SJCRH30 (cell line): ENCODE measurements at places on chromosomes 11 and 22.
A peak's percentile ranks its signal among the peaks of the same experiment; 100 is the strongest.

DNA sequence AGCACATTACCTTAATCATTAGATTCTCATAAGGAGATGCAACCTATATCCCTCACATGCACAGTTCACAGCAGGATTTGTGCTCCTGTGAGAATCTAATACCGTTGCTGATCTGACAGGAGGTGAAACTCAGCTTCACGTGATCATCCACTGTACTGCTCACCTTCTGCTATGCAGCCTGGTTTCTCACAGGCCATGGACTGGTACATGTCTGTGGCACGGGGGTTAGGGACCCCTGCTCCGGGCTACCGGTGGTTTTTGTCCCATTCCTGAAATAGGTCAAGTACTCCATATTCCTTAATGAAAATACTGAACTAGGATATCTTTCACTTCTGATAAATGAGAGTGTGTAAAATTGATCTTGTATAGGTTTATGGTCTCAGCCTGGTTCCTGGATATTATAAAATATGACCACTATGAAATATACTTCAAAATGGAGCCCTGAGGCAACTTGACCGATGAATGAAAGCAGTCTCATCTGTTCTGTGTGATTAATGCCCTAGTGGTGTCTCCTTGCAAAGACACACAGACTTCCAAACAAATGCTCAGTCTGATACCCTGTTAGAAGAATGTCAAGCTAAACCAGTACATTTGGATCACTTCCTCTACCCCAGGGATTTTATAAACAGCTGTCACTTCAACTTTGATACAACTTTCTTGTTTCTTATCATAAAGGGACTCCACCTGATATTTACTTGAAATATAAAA lies 492.9 kb upstream of the ANO3 start:
- no peak overlapping the region for H3K27ac ChIP-seq
- H3K27me3 ChIP-seq = no peaks in the 10 kb centered on the region
- H3K4me1 ChIP-seq = no peaks in the 10 kb centered on the region
- H3K36me3 ChIP-seq = no peaks in the 10 kb centered on the region
- no peak overlapping the region for H3K4me3 ChIP-seq

GRCh38 chr11:117684731-117685130 lies 112.3 kb downstream of the DSCAML1 start:
- H3K36me3 ChIP-seq = no peaks in the 10 kb centered on the region
- no peak overlapping the region for H3K4me3 ChIP-seq
- H3K4me1 ChIP-seq = no peaks in the 10 kb centered on the region
- no peaks in the 10 kb centered on the region; the same call in 1 of the 2 replicates for H3K27me3 ChIP-seq
- DNase-seq = no peak

DNA sequence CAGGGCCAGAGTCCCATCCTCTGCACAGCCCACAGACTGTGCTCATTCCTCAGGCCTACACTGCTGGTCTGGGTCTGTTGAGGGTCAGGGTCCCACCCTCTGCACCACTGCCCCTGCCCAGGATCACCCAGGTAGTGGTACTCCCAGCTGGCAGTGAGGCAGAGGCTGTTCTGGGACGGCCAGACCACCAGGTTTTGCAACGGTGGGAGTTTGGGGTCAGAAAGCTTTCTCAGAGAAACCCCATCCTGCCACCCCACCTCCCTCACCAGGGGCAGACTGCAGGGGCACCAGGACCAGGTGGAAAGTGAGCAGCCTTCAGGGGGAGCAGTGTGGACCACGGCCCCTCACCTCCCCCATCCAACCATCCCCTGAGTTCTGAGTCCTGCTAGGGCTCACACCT lies 10.8 kb downstream of the NPTXR start:
- H3K36me3 ChIP-seq = no peaks in the 10 kb centered on the region
- H3K27me3 ChIP-seq = peaks cover 5% of the 10 kb centered on the region; the same call in 1 of the 2 replicates
- no peak overlapping the region for H3K4me3 ChIP-seq
- DNase-seq = no peak
- H3K27ac ChIP-seq = no peak overlapping the region

GRCh38 chr22:49992921-49993648 lies 19.5 kb downstream of the IL17REL start:
- no peak overlapping the region for H3K27ac ChIP-seq
- no peaks in the 10 kb centered on the region for H3K27me3 ChIP-seq
- no peaks in the 10 kb centered on the region for H3K36me3 ChIP-seq
- DNase-seq = peak; percentile 48
- H3K4me3 ChIP-seq = no peak overlapping the region

- H3K27ac ChIP-seq = no peak overlapping the region
- H3K36me3 ChIP-seq = no peaks in the 10 kb centered on the region
- DNase-seq = no peak
- H3K4me3 ChIP-seq = no peak overlapping the region
- no peaks in the 10 kb centered on the region for H3K27me3 ChIP-seq
Measured at GRCh38 chr11:132941761-132942160, 590.5 kb downstream of the OPCML start.
